ENCODE measurements at places on chromosomes 5 and 9. TPM values are rescaled to one million over a fixed set of nuclear protein-coding genes. Genes with fewer than 3 reads are reported as not detected.

DNA sequence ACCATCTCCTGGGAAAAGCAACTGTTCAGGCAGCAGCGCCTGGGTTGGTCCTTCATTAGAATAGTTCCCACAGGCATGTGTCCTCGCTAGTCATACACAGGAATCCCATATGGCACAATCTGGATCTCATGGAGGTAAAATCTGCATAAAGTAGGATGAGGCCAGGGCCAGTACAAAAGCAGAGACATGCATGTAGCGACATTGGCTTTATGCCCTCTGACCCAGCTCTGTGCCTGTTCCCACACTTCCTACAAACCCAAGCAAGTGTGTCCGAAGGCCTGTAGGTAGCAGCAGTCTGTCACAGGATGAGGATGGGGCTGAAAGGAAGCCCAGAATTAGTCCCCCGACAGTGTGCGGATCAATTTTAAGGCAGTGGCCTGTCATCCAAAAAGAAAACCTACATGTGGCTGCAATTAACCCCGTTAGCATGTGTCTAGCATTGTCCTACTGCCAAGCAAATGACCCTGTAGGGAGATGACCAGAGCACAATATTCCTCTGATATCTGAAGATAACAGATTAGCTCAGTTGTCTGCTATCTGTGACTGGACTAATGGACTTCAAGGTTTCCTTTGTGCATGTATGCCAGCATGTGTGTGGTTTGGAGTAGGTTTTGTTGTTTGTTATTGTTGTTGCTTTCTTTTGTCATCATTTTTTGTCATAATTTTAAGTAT lies 178.8 kb downstream of the TMEM161B start:
- DNase-seq = no peak
- H3K36me3 ChIP-seq = no peaks in the 10 kb centered on the region

DNA sequence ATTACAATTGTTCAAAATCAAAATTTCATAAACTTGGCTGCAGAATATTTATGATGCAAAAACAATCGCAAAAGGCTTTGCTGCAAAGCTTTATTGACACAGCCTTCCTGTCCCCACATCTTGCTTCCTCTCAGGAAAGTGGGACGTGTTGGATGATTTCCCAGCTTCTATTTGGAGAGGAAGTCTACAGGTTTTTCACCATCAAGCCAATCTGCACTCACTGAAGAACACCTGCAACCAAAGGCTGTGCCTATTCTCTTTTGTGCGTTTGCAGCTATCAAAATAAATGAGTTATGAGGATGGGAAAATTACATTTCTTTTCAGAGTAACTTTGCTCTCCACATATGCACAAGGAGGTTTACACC lies 214.4 kb downstream of the PLK2 start:
- no peaks in the 10 kb centered on the region for H3K36me3 ChIP-seq
- no peaks in the 10 kb centered on the region for H3K27me3 ChIP-seq
- H3K4me1 ChIP-seq = no peaks in the 10 kb centered on the region
- no peak overlapping the region for H3K27ac ChIP-seq
- H3K4me3 ChIP-seq = no peak overlapping the region

DNA sequence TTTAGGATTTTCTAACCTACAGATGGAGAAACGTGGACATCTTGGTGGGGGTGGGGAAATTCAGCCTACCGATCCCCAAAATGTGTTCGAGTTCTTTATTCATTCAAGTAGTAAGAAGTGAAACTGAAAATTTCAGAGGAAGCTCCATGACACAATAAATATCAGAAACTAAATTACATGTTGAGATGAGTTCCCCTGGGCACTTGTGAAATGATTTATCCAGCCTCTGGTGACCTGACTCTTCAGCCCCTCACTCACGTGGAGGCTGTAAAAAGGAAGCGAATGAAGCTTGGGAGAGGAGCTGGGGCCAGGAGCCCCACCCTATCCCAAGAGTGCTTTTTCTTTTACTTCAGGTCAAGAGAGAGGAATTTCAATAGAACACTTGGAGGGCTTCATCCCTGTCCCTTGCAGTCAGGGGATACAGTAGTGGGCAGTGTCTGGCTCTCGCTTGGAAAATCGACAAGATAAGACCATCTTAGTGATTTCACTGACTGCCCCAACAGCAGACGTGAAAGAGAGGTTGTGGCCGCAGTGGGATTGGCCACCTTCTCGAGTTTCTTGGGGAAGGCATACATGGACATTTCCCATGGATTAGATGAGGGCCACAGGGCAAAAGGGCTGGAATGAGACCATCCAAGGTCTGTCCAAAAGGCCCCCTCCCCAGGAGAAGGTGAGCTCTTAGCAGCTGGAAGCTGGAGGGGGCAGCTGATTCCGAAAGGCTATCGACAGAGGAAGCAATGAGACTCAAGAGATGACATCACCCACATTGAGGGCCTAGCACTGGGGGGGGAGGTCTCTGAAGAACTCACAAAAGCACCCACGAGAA lies 76.8 kb upstream of the SH3PXD2B start:
- no peaks in the 10 kb centered on the region for H3K27me3 ChIP-seq
- H3K4me1 ChIP-seq = no peaks in the 10 kb centered on the region
- DNase-seq = no peak
- H3K27ac ChIP-seq = no peak overlapping the region
- no peak overlapping the region for H3K4me3 ChIP-seq

The SERF1A gene
- 4.8 TPM for total RNA-seq

The PCA3 gene
- not detected for total RNA-seq

DNA sequence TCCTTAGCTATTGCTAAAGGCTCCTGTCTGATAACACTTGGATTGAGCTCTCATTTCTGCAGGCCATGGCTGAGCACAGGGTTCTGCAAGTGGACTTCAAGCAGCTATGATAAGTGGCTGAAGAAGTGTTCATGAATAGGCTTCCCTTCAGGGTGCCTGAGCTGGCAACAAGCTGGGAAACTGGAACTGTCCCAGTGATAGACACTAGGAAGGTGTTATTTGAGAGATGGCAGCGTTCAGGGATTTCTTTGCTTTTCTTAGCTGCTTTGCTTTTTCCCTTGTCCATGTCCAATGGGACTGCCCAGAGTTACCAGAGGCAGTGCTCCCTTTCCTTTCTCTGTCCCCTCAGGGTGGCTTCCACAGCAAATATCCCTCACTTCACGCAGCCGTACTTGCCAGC lies 75.8 kb downstream of the INIP start:
- no peak for DNase-seq
- no peak overlapping the region for H3K27ac ChIP-seq
- no peaks in the 10 kb centered on the region for H3K4me1 ChIP-seq
- H3K27me3 ChIP-seq = no peaks in the 10 kb centered on the region

DNA sequence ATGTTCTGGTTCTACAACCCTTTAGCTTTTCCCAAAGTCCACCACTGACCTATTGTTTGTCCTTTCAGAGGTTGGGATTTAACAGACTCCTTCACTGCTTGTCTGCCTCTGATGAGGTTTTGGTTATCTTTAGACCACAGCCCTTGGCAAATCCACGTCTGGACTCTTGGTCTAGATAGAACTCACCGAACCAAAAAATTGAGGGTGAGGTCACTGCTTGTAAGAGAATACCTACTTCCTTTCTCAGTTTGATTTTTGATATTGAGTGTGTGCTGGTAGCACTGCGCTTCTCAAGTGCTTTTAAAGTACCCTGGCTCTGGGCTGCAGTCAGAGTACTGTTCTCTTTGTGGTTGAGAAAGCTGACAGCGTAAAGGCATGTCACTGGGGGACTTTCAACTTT lies 61.7 kb downstream of the JMY start:
- H3K27ac ChIP-seq = no peak overlapping the region
- H3K27me3 ChIP-seq = no peaks in the 10 kb centered on the region
- no peaks in the 10 kb centered on the region for H3K36me3 ChIP-seq

DNA sequence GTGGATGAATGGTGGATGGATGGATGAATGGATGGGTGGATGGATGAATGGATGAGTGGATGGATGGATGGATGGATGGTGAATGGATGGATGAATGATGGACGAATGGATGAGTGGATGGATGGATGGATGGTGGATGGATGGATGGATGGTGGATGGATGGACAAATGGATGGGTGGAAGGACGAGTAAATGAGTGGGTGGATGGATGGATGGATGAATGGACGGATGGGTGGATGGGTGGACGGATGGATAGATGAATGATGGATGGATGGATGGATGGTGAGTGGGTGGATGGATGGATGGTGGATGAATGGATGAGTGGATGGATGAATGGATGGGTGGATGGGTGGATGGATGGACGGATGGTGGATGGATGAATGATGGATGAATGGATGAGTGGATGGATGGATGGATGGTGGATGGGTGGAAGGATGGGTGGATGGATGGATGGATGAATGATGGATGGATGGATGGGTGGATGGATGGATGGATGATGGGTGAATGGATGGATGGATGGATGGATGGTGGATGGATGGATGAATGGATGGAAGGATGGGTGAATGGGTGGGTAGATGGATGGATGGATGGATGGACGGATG lies 58.6 kb downstream of the VAV2 start:
- H3K27ac ChIP-seq = no peak overlapping the region
- peaks cover 5% of the 10 kb centered on the region for H3K4me1 ChIP-seq
- no peak for DNase-seq
- H3K27me3 ChIP-seq = no peaks in the 10 kb centered on the region
- H3K36me3 ChIP-seq = no peaks in the 10 kb centered on the region

The PCDHB6 gene
- total RNA-seq = 1.4 TPM

- H3K27ac ChIP-seq = no peak overlapping the region
- H3K27me3 ChIP-seq = no peaks in the 10 kb centered on the region
- no peak for DNase-seq
- H3K4me3 ChIP-seq = no peak overlapping the region
Observed at GRCh38 chr9:5578698-5579085, 50.2 kb upstream of the RIC1 start.

DNA sequence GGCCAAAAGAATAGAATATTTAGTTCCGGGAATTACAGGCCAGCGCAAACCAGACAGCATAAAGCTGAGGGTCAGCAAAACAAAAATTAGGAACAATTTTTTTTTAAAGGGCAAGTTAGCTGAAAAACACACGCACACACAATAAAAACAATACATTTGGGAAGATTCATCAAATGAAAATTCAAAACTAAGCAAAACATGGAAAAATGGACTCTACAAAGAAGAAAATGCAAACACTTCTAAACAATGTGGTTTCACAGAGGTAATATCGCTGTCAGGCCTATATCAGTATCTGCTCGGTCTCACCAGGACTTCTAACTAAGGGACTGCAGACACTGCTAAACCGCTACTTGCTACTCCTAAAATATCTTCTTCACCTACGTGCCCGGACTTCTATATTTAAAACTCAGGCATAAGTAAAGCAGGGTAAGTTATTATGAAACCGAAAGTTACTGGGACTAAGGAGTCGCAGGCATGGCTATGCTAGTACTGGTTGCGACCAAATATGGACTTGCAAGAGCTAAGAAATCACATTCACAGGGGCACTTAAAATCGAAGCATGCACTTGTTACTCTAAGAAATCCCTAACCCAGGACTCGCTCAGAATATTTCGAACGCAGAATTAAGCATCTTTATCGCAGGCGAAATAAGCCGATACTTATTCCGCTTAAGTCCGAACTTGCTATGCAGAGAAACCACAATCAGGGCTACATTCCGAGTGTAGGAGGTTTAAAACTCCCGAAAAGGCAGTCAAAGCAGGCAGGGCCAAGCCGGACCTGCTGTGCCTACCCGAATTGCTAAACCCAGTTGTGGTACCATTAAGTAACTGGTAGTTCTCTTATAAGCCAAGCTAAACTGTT lies 2.3 kb downstream of the ANXA2R start:
- no peaks in the 10 kb centered on the region for H3K27me3 ChIP-seq
- peak overlapping the region; percentile 74 for H3K27ac ChIP-seq
- no peaks in the 10 kb centered on the region for H3K36me3 ChIP-seq
- peak overlapping the region; percentile 68 for H3K4me3 ChIP-seq

- no peak overlapping the region for H3K27ac ChIP-seq
- H3K4me3 ChIP-seq = no peak overlapping the region
- H3K4me1 ChIP-seq = no peaks in the 10 kb centered on the region
- DNase-seq = no peak
- H3K27me3 ChIP-seq = no peaks in the 10 kb centered on the region
- no peaks in the 10 kb centered on the region for H3K36me3 ChIP-seq
Observed at GRCh38 chr9:37700131-37700530, 49.4 kb downstream of the FRMPD1 start.

GRCh38 chr5:39980056-39980455 lies 555.3 kb upstream of the DAB2 start:
- DNase-seq = no peak
- H3K27me3 ChIP-seq = no peaks in the 10 kb centered on the region
- H3K4me3 ChIP-seq = no peak overlapping the region

DNA sequence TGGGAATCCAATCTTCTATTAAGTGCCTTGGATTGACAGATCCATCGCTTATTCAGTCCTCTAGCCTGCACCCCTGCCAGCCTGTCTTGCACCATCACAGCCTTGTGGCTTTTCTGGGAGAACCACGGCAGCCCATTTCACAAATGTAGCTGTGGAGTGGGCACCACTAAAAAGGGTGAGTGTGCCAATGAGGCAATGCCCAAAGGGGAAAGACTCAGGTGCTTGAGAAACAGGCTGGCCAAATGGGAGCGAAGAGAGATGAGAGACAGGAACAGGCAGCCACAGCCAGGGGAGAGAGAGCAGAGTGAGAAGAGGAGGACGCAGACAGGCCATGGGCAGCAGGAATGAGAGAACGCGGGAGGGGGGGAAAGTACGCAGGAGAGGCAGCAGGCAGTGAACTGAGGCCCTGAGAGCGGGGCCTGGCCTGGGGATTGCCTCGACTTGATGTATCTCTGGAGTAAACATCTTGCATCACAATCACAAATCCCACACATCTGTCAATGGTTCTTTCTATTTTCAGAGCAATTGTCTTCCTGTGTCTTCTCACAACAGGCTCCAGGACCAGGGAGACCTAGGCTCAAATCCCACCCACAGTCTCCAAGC lies 173.1 kb downstream of the SYK start:
- no peaks in the 10 kb centered on the region for H3K27me3 ChIP-seq
- no peaks in the 10 kb centered on the region for H3K36me3 ChIP-seq
- no peak for DNase-seq

- H3K4me1 ChIP-seq = no peaks in the 10 kb centered on the region
- no peak overlapping the region for H3K4me3 ChIP-seq
- H3K36me3 ChIP-seq = no peaks in the 10 kb centered on the region
- H3K27me3 ChIP-seq = no peaks in the 10 kb centered on the region
- DNase-seq = no peak
Observed at GRCh38 chr9:122991370-122991830, 42.1 kb upstream of the GPR21 start.

Measured in breast epithelium (tissue), 4 donors.